ENCODE measurements at places on chromosomes 7 and 10. TPM values are rescaled to one million over a fixed set of nuclear protein-coding genes. Genes with fewer than 3 reads are reported as not detected.

GRCh38 chr7:139725077-139725476, 52.7 kb downstream of the HIPK2 start:
- DNase-seq = no peak

- no peak for DNase-seq
Measured at GRCh38 chr7:108086962-108087361, 43.2 kb downstream of the LAMB4 start.

- DNase-seq = peak; percentile 77
Measured at GRCh38 chr10:25059990-25060389, 43.6 kb downstream of the THNSL1 start.

- DNase-seq = no peak
Measured at GRCh38 chr7:107907790-107908189, 16.8 kb downstream of the DLD start.

GRCh38 chr7:130923365-130923764, 189.4 kb upstream of the KLF14 start:
- no peak for DNase-seq

- no peak for DNase-seq
Measured at GRCh38 chr10:49605939-49606509, 4.1 kb upstream of the SLC18A3 start.

- no peak for DNase-seq
Measured at GRCh38 chr7:5334671-5335070, 51.9 kb downstream of the SLC29A4 start.

GRCh38 chr7:139775829-139776266, 1.9 kb downstream of the HIPK2 start:
- peak; percentile 82 for DNase-seq

GRCh38 chr7:87567052-87567451, 33.6 kb downstream of the ABCB1 start:
- DNase-seq = no peak

DNA sequence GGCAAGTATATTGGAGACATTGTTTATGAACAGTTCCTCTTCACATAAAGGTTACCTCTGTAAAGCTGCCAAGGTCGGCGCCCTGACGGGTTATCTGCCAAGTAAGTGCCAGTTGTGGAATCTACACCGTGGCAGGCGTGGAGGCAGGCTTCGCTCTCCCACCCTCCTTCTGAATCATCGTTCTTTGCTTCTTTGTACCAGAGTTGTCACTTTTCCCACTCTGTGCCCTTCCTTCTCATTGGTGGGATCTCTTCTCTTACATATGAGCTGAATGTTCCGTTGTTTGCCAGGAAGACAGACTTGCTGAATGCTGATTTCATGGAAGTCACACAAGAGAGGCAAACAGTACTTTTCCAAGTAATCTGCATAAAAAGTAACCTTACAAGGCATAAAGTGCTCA, 40.6 kb upstream of the PTPRZ1 start:
- no peak for DNase-seq

GRCh38 chr7:1520539-1521234, 9.8 kb upstream of the MAFK start:
- no peak for DNase-seq

DNA sequence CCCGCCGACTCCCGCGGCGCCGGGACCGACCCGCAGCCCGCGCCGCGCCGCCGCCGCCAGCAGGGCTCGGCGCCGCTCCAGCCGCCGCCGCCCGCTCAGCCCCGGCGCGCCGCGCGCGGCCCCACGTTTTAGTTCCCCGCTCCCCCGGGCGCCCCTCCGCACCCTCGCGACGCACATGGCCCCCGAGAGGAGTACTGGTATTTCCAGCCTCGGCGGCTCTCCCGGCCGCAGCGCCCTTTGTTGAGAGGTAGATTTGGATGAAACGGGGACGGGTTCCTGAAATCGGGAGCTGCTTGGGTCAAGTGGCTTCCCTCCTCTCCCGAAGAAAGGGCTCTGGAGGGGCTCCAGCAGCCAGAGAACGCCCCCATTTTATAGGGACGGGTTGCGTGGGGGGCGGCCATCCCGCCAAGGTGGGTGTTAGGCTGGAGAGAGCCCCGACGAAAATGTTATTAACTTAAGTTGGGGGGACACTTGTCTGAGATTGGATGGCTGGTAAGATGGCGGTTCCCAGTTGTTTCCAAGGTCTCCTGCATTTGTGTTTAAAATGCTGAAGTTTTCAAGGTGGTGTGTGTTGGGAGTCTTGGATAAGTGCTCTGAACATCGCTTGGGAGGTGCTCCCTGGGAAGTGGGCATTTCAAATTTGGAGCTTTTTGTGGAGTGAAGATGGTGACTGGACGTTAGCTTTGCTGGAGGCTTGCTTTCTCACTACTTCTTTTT, 1.2 kb downstream of the BMI1 start:
- peak; percentile 34 for DNase-seq

- DNase-seq = peak; percentile 64
Measured at GRCh38 chr7:157851501-157852067, 514.8 kb downstream of the DNAJB6 start.

DNA sequence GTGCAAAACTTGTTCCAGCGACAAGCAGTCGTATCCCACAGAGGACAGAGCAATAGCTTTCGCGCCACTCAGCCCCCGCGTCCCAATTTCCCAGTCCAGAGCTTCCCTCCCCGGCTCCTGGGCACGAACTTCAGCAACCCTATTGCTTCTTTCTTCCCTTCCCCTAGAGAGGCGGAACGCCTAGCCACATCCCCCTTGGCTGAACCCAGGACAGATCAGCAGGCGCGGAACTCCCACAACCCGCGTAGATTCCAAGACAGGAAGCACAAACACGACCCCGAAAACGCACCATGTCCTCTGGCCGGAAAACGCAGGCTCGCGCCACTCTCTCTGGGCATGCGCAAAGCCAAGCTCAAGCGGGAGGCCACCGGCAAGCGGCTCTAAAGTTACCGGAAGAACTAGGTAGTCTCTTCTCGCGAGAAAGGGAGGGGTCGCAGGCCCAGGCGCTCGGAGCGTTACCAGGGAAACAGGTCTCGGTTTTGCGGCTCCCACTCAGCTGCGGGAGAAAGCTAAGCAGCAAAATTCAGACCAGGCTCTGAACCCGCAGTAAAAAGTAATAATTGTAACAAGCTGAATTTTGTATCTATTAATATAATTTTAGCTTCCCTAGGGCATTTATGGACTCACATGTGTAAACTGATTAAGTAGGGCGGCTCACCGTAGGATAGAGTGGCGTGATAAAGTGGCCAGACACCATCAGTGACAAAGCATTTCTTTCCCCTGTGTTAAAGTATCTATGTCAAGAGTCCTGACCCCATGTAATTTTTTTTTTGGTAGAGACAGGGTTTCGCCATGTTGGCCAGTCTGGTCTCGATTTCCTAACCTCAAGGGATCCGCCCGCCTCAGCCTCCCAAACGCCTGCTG, at the start of gene TMEM209:
TSS of gene TMEM209 (minus strand) at position 323 of the 864 bp plus-strand sequence. CDS start at position 292, 31 bp downstream.
- DNase-seq = peak; percentile 97

DNA sequence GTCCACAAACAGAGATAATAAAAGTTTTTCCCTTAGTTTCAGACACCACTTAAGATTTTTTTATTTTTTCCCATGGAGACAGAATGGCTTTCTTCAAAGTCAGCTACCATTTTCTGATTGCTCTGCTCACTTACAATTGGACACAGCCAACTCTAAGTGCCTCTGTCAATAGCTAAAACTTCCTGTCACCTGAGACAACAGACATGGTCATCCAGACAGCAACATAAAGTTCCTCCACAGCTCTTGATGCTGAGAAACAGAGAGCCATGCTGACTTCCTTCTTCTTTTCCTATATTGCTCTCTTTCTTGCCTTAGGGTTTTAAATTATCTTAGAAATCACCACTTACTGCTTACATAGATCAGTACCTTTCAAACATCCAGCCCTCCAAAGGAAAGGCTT, 12.0 kb downstream of the ZNF800 start:
- no peak for DNase-seq

- no peak for DNase-seq
Measured at GRCh38 chr10:69101451-69102095, 13.7 kb downstream of the SRGN start.

DNA sequence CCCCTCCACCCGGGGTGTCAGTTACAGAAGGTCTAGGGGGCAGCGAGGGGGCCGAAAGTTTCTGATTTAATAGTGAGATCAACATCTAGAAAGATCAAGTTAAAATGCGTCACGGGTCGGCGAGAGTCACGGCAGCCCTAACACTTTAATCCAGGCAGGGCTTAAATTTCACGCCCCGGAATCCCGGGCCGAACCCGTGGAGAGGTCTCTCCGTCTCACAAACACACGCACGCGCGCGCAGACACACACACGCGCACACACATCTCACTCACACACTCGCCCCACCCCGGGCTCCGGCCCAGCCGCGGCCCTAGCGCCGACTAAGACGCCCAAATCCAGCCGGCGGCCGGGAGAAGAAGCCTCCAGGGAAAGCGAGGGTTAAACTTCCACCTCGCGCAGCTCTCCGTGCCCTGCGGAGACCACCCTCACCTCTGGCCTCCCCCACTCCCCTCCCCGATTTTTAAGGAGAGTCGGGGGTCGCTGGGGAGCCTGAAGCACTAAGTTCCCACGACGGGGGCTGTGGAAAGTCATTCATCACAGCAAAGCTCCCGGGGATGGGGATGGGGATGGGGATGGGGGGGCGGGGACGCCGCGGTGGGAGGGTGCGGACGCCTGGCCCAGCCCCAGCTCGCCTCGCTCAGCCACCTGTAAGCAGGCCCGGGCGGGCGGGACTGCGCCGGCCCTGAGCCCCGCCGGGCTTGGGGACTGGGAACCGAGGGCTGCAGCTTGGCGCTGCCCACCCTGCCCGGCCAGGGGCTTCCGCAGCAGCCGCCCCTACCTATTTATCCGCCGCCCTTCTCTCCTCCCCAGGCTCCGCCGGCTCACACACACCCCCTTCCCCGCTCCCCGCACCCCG, 1.6 kb downstream of the PDGFA start:
- peak; percentile 72 for DNase-seq

Gene SUV39H2
- total RNA-seq = 20.2 TPM

Gene FKBP6
- not detected for total RNA-seq

Gene FAM25G
- not detected for total RNA-seq

Gene CYP3A4
- 1.4 TPM for total RNA-seq

Data from colonic mucosa (tissue), 4 donors.